Progenitor cell of endocrine pancreas (in vitro differentiated cells): ENCODE measurements at places on chromosomes 12 and 14.

- H3K36me3 ChIP-seq = no peaks in the 10 kb centered on the region
- no peak overlapping the region for H3K4me3 ChIP-seq
- H3K27me3 ChIP-seq = peaks cover 24% of the 10 kb centered on the region
Observed at GRCh38 chr14:94009767-94010166, 12.7 kb downstream of the CCDC197 start.

GRCh38 chr12:107702106-107702505 lies 16.5 kb downstream of the PWP1 start:
- no peaks in the 10 kb centered on the region for H3K27me3 ChIP-seq
- no peak overlapping the region for H3K4me3 ChIP-seq
- no peak for DNase-seq
- peaks cover 68% of the 10 kb centered on the region for H3K36me3 ChIP-seq
- no peak overlapping the region for H3K27ac ChIP-seq

DNA sequence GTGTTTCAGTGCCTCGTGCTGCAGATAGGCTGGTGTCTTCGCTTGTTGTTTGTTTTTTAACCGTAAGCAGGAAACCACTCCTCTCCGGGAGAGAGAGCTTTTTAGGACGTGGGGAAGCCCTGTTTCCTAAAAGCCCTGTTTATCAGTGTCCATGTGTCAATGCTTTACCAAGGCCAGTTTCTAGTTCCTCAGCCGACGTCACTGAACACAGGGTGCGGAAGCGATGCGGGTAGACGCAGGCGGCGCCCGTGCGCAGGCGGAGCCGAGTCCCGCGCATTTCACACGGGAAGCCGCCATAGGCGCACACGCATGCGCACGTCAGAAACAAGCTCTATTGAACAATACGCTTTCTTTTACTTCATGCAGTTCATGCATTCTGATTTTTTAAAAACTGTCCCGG lies 79.8 kb downstream of the GLT1D1 start:
- peaks cover 5% of the 10 kb centered on the region for H3K4me1 ChIP-seq
- DNase-seq = no peak
- H3K4me3 ChIP-seq = no peak overlapping the region
- no peaks in the 10 kb centered on the region for H3K36me3 ChIP-seq

- peaks cover 9% of the 10 kb centered on the region for H3K27me3 ChIP-seq
- no peak for DNase-seq
- H3K36me3 ChIP-seq = no peaks in the 10 kb centered on the region
- H3K4me3 ChIP-seq = no peak overlapping the region
Observed at GRCh38 chr12:131882804-131883520, 11.5 kb upstream of the ULK1 start.

DNA sequence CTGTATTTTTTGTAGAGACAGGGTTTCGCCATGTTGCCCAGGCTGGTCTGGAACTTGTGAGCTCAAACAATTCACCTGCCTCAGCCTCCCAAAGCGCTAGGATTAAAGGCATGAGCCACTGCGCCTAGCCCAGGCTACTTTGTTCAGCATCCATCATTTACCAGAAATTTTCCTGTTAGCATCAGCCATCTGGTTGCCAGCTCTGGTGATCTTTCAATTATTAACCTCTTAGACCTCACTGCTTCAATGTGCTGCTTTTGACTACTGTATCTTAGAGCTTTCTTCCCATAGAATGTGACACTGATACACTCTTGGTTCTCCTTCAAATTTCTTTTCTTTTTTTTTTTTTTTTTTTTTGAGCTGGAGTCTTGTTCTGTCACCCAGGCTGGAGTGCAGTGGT lies 5.4 kb upstream of the AMHR2 start:
- H3K36me3 ChIP-seq = peaks cover 3% of the 10 kb centered on the region
- H3K4me3 ChIP-seq = no peak overlapping the region
- H3K27me3 ChIP-seq = no peaks in the 10 kb centered on the region
- H3K27ac ChIP-seq = peak overlapping the region; percentile 82
- no peak for DNase-seq

- DNase-seq = no peak
- H3K4me1 ChIP-seq = peaks cover 3% of the 10 kb centered on the region
- H3K4me3 ChIP-seq = no peak overlapping the region
- H3K36me3 ChIP-seq = no peaks in the 10 kb centered on the region
- H3K27me3 ChIP-seq = peaks cover 7% of the 10 kb centered on the region
- H3K27ac ChIP-seq = no peak overlapping the region
Observed at GRCh38 chr12:57446292-57446960, 8.7 kb upstream of the INHBE start.

GRCh38 chr14:100221533-100222223 lies 17.3 kb upstream of the YY1 start:
- no peaks in the 10 kb centered on the region for H3K36me3 ChIP-seq
- H3K4me3 ChIP-seq = no peak overlapping the region
- no peaks in the 10 kb centered on the region for H3K27me3 ChIP-seq
- no peaks in the 10 kb centered on the region for H3K4me1 ChIP-seq

- DNase-seq = no peak
- H3K36me3 ChIP-seq = no peaks in the 10 kb centered on the region
- H3K27me3 ChIP-seq = peaks cover 15% of the 10 kb centered on the region
Observed at GRCh38 chr12:54678131-54678530, 30.0 kb upstream of the DCD start.

DNA sequence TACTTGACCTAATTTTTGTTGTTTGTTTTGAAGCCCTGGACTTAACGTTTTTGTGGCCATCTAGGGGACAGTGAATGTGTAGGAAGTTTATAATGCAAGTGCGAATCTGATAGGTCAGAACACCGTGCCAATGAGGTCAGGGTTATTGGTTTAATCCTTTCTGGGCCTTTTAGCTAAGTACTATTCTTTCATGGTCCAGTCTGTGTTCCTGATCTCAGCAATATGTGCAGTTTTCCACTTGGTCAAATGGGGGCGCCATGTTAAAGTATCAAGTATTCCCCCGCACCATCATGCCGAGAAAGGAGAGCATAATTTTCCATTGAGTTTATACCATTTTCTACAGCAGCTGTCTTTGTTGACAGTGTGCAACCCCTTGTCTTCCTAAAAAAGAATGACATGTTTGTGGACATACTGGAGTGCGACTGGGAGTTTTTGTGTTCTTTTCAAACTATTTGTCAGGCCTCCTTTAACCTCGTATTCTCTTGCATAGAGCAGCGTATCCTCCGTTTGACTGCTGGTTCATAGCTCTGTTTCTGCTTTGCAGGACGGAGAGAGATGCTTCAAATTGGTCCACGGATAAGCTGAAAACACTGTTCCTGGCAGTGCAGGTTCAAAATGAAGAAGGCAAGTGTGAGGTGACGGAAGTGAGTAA lies 1.3 kb downstream of the AHSA1 start:
- H3K27ac ChIP-seq = peak overlapping the region; percentile 100
- H3K36me3 ChIP-seq = peaks cover 23% of the 10 kb centered on the region
- peak overlapping the region; percentile 100 for H3K4me3 ChIP-seq
- H3K27me3 ChIP-seq = no peaks in the 10 kb centered on the region
- peaks cover 25% of the 10 kb centered on the region for H3K4me1 ChIP-seq

- no peak for DNase-seq
- H3K4me3 ChIP-seq = no peak overlapping the region
- peak overlapping the region; percentile 50 for H3K27ac ChIP-seq
- no peaks in the 10 kb centered on the region for H3K27me3 ChIP-seq
Observed at GRCh38 chr14:74898694-74899093, 17.0 kb downstream of the DLST start.

- no peaks in the 10 kb centered on the region for H3K36me3 ChIP-seq
- H3K4me3 ChIP-seq = no peak overlapping the region
- H3K27ac ChIP-seq = peak overlapping the region; percentile 77
- no peak for DNase-seq
- H3K27me3 ChIP-seq = peaks cover 88% of the 10 kb centered on the region
Observed at GRCh38 chr14:36516719-36517241, 3.3 kb downstream of the NKX2-1 start.

DNA sequence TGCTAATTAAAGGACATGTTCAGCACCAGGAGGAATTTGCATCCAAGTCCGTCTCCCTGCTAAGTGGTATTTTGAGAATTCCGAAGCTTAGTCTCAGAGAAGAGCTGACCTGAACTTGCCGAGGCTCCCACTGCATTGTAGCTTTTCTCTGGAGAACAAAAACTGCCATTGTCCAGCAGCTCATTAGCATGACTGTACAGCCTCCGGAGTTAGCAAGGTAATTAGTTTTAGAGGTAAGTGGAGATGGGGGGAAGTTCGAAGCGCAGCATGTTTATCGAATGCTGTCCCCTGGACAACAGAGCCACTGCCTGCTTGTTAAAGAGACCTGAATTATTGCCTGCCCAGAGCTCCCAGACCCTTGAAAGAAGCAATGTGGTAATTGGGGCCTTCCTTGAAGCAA lies 160.3 kb upstream of the PELI2 start:
- no peaks in the 10 kb centered on the region for H3K36me3 ChIP-seq
- no peaks in the 10 kb centered on the region for H3K27me3 ChIP-seq
- H3K4me3 ChIP-seq = no peak overlapping the region
- DNase-seq = no peak
- H3K27ac ChIP-seq = peak overlapping the region; percentile 72

DNA sequence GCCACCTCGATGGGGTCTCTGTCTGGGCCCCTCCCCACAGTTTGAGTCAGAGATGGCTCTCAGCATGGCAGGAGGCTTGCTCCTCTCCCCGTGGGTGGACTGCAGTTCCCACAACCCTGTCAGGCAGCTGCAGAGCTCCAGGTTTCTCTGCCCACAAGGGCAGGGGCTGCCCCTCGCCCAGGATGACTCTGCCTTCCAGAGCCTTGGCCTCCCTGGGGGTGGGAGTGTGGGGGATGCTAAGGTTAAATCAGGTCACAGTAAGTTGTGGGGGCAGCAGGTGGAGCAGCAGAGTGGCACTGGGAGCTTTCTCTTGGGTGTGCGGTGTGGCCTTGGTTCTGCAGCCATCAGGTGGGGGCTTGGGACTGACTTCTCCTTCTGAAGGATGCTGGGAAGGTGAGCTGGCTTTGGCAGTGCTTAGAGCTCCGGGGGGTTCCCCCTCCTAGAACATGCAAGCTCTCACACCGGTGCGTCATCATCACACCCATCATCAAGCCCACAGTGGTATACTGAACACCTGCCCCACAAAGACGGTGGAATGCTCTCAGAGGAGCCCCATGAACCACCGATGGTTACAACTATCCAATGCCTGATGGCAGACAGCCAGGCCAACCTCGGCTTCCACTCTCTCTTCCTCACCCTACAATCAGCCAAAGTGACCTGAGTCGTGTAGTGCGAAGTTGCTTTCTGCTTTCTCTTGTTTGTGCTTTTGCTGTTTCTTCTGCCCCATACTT lies 39.7 kb downstream of the ERH start:
- no peaks in the 10 kb centered on the region for H3K36me3 ChIP-seq
- no peak overlapping the region for H3K4me3 ChIP-seq
- peaks cover 13% of the 10 kb centered on the region for H3K27me3 ChIP-seq
- no peak overlapping the region for H3K27ac ChIP-seq
- no peaks in the 10 kb centered on the region for H3K4me1 ChIP-seq
- DNase-seq = no peak

DNA sequence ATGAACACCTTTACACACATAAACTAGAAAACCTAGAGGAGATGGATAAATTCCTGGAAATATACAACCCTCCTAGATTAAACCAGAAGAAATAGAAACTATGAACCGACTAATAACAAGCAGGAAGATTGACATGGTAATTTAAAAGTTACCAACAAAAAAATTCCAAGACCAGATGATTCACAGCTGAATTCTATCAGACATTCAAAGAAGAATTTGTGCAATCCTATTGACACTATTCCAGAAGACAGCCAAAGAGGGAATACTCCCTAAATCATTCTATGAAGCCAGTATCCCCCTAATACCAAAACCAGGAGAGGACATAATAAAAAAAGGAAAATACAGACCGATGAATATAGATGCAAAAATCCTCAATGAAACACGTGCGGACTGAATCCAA lies 102.6 kb upstream of the KRR1 start:
- peaks cover 4% of the 10 kb centered on the region for H3K36me3 ChIP-seq
- H3K4me3 ChIP-seq = no peak overlapping the region
- peaks cover 2% of the 10 kb centered on the region for H3K4me1 ChIP-seq
- no peak for DNase-seq
- H3K27ac ChIP-seq = no peak overlapping the region
- no peaks in the 10 kb centered on the region for H3K27me3 ChIP-seq

DNA sequence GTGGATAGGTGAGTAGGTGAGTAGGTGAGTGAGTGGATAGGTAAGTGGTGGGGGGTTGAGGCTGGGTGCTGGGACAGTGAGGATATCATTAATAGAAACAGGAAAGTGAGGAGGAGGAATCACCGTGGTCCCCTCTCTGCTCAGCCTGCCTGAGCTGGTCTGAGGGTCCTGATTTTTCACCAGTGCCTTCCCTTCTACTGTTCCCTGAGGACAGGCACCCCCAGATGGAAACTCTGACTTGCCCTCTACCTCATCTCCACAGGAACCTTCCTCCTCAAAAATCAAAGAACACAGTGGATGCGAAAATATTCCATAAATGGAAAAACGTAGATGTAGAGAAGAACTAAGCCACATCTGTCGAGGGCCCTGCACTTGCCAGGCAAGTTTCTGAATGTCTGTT lies 1.9 kb downstream of the GPR68 start:
- no peaks in the 10 kb centered on the region for H3K36me3 ChIP-seq
- H3K27ac ChIP-seq = no peak overlapping the region
- H3K4me1 ChIP-seq = no peaks in the 10 kb centered on the region
- no peak overlapping the region for H3K4me3 ChIP-seq
- peaks cover 27% of the 10 kb centered on the region for H3K27me3 ChIP-seq

GRCh38 chr14:64089920-64090319 lies 204.3 kb downstream of the ESR2 start:
- peaks cover 8% of the 10 kb centered on the region for H3K36me3 ChIP-seq
- H3K4me1 ChIP-seq = peaks cover 42% of the 10 kb centered on the region
- DNase-seq = no peak
- peak overlapping the region; percentile 90 for H3K27ac ChIP-seq

- H3K4me3 ChIP-seq = no peak overlapping the region
- no peak for DNase-seq
- H3K27me3 ChIP-seq = no peaks in the 10 kb centered on the region
- no peak overlapping the region for H3K27ac ChIP-seq
- peaks cover 1% of the 10 kb centered on the region for H3K36me3 ChIP-seq
Observed at GRCh38 chr12:116174006-116174405, 103.5 kb downstream of the MED13L start.
